ENCODE measurements at places on chromosomes 2 and 18.

GRCh38 chr2:228181098-228182019, at the start of gene SPHKAP:
TSS of gene SPHKAP (minus strand) at chr2:228181687. CDS start at chr2:228181598, 89 bp downstream.
- no peak for DNase-seq

GRCh38 chr2:37154785-37155184, 2.0 kb downstream of the EIF2AK2 start:
- no peak for DNase-seq

- no peak for DNase-seq
These were observed 10.5 kb upstream of the TTC39C start for GRCh38 chr18:24003903-24004640.

- DNase-seq = no peak
These were observed 128.1 kb downstream of the NCK2 start for GRCh38 chr2:105872830-105873229.

DNA sequence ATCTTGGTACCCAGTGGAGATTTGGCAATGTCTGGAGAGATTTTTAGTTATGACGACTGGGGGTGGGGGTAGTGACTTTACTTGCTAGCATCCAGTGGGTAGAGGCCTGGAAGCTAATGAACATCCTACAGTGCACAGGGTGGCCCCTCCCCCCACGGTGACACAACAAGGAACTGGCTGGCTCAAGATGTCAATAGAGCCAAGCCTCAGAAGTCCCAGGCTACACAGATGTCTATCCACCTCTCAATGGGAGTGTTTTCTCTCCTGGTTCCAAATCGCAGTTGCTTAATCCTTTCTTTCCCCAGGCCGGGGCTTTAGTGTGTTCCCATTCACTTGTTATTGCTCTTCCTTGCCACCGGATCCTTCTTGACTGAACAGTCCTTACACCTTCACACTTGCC, 9.3 kb upstream of the CCBE1 start:
- no peak for DNase-seq

DNA sequence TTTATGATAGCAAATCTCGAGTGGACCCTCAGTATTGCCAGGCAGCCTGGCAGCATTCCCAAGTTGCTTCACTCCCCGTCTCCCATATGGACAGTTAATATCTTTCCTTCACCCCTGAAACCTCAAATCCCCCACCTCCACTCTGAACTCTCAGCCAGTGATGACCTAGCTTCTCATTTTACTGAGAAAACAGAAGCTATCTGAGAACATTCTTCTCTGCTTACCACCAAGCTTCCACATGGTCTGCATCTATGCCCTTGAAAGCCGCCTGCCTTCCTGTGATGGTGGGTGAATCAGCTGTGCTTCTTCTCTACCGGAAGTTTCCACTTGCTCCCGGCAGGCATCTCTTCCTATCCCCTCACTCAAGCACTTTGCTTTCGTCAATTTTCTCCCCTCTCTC, 529.2 kb downstream of the EPHA4 start:
- no peak for DNase-seq

DNA sequence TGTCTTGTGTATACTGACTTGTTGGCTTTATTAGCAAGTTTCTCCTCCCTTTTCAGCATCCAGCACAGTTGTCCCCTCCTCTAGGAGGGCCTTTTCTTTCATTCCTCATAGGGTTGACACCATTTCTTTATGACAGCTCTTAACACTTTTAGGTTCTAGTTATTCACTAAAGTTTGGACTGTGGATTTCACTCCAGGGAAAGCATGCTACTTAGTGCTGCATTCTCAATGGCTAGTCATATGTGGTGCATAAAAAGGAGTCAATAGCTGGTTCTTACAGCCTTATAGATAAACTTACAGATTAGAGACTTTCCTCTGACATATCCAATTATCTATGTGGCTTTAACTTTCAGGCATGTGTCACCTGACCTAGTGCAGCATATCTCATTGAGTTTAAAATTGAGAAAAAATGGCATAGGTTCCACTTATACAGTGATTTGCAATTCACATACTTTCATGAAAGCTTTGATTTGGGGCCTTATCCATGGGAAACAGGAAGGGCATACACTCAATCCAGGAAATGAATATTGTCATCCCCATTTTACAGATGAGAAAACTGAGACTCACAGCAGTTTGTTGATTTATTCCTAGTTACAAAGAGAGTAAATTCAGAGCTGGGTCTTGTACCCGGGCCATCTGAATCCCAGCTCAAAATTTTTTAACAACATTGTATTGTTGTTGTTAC, 289.7 kb downstream of the LPIN1 start:
- DNase-seq = no peak

DNA sequence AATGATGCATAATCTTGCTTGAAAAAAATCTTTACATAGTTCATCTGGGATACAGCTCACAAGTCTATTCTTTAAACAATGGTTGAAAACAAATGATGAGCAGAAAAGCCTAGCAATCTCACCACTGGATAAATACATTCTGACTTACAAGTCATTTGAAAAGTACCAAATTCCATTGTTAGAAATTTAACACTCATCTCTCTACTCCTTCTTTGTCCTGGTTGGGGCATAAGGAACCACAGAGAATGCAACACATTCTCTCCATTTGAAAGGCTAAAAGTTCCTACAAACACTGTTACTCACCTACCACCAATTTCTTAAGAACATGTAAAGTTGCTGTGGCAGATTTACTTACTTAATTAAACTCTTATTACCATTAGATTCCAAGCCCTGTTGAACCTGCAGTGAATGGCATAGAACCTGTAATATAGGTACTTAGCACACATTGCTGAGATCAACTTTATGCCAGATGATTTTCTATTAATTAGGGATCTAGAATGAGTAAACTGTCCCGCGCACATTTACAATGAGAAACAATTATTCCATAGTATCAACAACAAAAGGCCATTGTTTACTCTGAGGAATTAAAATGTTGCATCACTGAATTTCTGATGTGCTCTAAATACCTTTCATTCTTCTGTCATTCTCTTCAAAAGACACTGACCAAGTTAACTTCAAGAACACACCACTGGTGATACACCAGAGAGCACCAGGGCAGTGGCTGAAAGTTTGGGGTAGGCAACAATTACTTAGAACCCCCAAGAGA, 69.6 kb downstream of the CABYR start:
- no peak for DNase-seq

DNA sequence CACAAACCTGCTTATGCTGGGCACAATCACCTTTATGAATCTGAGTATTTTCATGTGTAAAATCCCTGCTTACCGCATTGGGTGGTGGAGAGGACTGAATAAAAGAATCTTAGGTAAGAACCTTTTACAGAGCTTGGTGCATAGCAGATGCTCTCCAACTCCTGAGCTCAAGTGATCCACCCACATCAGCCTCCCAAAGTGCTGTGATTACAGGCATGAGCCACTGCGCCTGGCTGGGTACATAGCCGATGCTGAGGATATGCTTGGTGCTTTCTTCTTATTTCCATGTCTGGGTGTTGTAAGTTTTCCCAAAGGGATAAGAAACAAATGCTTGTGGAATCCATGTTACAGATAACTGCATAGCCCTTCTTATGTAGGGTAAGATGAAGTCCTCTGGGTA, 244.3 kb upstream of the PXDN start:
- no peak for DNase-seq

DNA sequence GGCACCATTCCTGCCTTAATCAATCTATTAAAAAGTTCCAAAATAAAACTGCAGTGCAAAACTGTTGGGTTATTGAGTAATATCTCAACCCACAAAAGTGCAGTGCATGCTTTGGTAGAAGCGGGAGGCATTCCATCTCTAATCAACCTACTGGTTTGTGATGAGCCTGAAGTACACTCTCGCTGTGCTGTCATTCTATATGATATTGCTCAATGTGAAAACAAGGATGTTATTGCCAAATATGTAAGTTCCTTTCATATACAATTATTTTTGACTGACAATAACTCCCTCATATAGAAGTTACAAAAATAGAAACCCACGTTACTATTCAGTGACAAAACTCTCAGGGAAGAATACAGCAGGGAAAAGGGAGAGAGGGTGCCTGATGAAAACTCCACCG, 43.0 kb downstream of the OSGEPL1 start:
- no peak for DNase-seq

- DNase-seq = peak; percentile 63
These were observed 61.2 kb downstream of the SEMA4F start for GRCh38 chr2:74715081-74715791.

- DNase-seq = no peak
These were observed 3.5 kb upstream of the BCL2 start for GRCh38 chr18:63322908-63323634.

- no peak for DNase-seq
These were observed 18.5 kb downstream of the SFTPB start for GRCh38 chr2:85649201-85650190.

DNA sequence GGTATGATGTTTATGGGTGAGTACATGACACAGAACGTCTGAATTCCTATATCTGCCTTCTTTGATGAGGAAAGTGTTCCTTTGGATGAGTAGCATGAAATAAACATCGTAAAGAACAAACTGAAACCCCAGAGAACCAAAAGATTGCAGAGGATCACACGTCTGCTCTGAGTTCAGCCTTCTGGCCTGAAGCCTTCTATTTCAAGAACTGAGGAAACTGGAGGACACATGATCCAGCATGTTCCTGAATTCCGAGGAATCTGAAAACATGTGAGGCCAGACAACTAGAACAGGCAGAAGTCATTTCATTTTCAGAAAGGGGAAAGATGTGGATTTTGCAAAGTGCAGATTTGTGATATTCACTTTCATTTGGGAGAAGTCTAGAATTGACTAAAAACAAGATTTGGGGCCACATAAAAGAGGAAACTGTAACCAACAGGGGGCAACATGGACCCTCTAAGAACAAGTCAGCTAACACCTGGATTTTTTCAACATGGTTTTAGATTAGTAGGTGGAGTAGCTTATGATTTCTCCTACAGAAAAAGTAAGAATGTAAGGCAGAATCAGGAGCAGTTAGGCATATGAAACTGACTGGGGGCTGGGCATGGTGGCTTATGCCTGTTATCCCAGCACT, 8.3 kb downstream of the SULT6B1 start:
- no peak for DNase-seq

- no peak for DNase-seq
These were observed 271.8 kb upstream of the FANCL start for GRCh38 chr2:58512878-58513277.

GRCh38 chr18:13103366-13103765, 112.2 kb downstream of the CEP192 start:
- no peak for DNase-seq

- DNase-seq = peak; percentile 79
These were observed 8.0 kb downstream of the IRS1 start for GRCh38 chr2:226791487-226792081.

- DNase-seq = no peak
These were observed 175.4 kb downstream of the HDAC4 start for GRCh38 chr2:239225371-239225851.

DNA sequence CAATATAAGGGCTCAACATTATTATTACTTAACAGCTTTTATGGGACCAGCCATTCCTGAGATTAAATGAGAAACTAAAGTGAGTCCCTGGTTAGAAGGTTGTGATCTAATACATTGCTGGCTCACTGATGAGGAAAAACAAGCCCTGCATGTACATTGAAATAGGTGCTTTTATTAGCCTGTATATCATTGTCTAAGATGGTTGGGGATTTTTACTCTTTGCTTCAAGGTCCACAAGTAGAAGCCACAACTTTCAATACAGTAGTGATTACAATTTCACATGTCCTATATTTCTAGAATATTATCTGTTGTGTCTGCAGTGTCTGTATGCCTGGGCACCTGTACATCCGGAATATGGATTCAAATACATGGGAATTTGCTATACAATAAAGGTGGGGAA, 104.1 kb upstream of the FZD5 start:
- DNase-seq = no peak

DNA sequence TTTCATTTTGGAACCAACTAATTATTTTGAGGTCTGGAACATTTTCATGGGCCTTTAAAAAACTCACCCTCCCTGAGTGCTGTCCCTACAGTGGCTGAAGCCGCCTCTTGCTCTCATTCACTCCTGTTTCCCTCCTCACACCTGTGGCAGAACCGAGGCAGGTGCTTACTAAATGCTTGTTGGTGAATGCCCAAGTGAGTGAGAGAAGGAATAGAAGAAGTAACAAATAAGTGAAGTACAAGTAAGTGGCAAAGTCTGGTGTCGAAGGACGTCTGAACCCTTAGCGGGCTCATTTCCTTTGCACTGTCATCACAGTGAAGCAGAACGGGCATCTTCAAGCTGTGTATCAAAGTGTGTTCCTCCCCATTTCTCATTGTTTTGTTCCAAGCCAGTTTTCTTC, 135.2 kb downstream of the RHBDD1 start:
- DNase-seq = no peak

- DNase-seq = no peak
These were observed 85.8 kb downstream of the EPAS1 start for GRCh38 chr2:46383113-46383395.

- no peak for DNase-seq
These were observed 13.5 kb downstream of the ELAC1 start for GRCh38 chr18:50981381-50981780.

GRCh38 chr18:48072428-48073204, 142.2 kb upstream of the SMAD2 start:
- DNase-seq = no peak

Data from stimulated activated CD8-positive, alpha-beta memory T cell treated with anti-CD3 and anti-CD28 coated beads, Interleukin-4, amount 100 ng/mL, for 4 hours (primary cell).